ENCODE measurements at places on chromosomes 2 and 18.

DNA sequence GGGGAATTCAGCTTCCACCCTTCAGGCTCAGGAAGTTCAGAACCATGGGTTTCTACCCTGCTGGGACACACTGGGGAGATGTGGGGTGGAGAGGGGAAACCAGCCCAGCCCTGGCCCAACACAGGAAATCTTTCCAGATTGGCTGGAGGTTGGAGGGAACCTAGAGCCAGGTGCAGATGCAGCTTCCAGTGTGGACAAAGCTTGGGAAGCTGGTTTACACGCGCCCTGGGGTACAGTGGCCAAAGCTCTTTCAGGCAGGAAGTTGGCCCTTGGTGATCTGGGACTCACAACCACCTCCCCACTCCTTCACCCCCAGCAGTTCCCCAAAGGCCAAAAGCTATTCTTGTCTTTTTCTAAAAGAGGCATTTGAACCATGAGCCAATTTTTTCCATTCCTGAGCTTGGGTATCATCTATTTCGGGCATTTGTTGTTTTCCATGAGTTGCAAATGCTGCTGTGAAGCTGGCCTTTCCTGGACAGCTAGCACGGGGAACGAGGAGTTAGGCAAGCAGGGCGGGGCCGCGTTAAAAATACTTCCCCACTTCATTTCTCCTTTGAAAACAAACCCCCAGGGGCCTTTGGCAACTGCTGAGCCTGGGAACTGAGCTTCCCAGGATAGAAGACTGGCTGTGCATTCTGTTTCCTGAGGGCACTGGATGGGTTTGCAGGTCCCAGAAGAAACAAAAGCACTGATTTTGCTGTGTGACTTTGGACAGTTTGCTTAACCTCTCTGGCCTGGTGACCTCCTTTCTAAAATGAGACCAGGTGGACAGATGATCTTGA, 3.1 kb upstream of the ARID5A start:
- no peak for DNase-seq

GRCh38 chr18:73948497-73948896, 199.1 kb downstream of the FBXO15 start:
- no peak for DNase-seq

- no peak for DNase-seq
These were observed 167.6 kb downstream of the LNPK start for GRCh38 chr2:175834477-175834876.

GRCh38 chr2:23814963-23815362, 112.0 kb downstream of the ATAD2B start:
- no peak for DNase-seq

DNA sequence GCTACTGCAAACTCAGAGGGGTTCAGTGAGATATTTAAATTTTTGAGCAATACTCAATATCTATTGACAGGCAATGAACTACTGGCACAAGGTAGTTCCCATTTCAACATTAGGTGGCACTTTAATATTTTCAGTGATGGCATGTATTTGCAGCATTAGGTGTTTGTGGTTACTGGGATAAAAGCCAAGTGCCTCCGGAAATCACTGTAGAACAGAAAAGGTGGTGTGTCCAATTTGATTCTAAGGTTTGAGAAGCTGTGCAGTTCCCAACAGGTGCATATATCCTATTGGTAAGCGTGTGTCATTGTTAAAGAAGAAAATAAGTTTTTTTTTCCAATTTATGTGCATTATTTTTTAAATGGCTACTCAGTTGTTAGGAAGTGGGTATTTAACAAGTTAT, 41.3 kb downstream of the NABP1 start:
- DNase-seq: no peak

GRCh38 chr2:144268036-144268678, 251.8 kb downstream of the ZEB2 start:
- DNase-seq: no peak

DNA sequence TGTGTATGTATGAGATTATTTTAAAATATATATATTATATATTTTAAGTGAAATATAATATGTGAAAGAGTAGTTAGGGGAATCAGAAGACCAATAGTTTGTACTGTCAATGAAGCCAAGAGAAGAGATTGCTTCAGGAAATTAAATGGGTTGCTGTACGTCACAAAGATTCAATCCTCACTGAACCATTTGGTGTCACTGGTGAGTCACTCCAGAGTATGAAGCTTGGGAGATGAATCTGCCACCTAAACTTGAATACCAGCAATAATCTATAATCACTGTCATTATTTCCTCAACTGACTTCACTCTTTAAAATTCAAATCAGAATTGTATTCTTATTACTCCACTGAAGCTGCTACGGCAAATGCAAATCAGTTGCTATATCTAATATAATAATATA, 41.9 kb upstream of the SCN9A start:
- DNase-seq: no peak

DNA sequence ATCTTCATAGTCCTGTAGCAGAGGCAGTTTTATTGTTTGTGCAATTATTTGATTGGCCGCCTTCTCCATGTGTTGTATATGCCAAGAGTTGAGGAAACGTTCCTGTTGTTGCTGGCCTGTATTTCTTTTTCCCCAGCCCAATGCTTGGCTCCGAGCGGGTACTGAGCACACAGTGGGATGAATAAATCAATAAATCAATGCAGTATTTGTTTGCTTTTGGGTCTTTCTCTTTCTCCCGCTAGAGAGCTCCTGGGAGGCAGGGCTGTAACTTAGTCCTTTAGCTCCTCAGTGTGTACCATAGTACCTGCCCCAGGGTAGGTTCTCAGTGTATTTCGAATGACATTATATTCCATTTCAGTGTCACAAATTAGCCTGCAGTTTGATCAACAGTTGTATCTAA, 71.8 kb downstream of the ICOS start:
- no peak for DNase-seq

GRCh38 chr2:240998706-240998994, 232 bp downstream of the SNED1 start:
- DNase-seq: no peak

DNA sequence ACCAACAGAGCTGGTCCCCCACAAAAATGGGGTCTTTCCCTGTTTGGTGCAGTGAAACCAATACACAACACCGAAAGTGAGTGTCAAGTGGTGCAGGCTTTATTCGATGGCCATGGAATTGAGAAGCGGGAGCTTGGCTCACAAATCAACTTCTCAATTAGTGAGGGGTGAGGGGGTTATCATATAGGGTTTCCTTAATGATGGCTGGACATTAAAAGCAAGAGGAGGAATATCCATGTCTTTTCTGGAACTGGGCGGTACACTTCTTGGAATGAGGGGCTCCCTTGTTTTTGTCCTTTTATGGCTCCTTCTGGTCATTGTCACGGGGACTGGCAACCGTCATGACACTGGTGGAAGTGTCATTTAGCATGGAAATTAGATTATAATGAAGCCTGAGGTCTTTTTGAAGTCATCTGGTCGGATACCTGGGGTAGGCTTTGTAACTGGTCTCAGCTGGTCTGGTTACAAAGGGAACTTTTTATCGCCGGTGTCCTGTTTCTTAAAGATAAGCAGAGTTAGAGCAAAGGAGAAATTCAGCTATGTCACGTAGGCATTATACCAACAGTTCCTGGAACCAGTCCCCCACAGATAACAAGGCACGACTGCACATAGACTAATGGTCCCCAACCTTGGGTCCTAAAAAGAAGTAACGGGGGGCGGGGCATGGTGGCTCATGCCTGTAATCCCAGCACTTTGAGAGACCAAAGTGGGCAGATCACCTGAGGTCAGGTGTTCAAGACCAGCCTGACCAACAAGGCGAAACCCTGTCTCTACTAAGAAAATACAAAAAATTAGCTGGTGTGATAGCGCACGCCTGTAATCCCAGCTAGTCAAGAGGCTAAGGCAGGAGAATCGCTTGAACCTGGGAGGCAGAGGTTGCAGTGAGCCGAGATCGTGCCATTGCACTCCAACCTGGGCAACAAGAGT, 93.5 kb upstream of the NDUFV2 start:
- no peak for DNase-seq

GRCh38 chr2:241120440-241120839, 18.4 kb upstream of the MTERF4 start:
- DNase-seq: no peak

DNA sequence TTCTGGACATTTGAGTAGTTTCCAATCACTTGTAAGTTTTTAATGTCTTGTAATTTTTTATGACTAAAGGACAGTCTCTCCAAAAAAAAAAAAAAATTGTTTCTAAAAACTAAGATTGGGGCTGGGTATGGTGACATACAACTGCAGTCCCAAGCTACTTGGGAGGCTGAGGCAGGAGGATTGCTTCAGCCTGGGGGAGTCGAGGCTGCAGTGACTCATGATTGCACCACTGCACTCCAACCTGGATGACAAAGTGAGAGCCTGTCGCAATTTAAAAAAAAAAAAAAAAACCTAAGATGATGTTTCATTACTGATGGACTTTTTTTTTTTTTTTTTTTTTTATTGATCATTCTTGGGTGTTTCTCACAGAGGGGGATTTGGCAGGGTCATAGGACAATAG, 34.4 kb upstream of the PKDCC start:
- DNase-seq: no peak

DNA sequence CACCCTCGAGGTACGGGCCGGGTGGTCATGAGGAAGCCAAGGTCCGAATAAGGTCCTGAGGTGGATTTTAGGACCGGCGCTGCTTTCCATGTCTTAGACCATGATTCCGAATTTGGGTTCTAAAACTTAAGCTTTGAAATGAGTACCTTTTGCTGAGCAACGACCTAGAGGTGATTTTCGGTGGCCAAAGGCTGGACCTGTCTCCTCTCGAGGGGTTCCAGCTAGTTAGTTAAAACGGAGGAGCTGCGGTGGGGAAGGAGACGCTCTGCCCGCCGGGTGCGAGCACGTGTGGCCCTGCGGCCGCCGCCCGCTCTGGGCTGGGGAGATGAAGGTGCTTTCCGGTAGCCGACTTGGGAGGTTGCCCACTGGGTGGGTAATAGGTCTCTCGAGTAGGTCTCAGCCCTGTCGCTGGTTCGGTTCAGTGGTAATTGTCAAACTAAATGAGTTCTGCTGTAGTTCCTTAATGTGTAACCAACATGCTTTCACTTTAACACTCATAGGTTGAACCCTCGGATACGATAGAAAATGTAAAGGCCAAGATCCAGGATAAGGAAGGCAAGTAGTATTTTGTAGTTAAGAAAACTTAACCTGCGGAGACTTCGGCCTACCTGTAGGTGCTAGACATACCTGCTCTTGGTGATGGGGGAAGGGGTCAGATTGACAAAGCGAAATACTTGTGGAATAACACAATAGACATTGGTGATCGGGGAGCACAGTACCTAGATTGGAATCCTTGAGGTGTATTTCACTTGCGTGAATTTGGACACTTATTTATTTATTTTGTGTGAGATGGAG, 572 bp downstream of the RPS27A start:
- DNase-seq: no peak

DNA sequence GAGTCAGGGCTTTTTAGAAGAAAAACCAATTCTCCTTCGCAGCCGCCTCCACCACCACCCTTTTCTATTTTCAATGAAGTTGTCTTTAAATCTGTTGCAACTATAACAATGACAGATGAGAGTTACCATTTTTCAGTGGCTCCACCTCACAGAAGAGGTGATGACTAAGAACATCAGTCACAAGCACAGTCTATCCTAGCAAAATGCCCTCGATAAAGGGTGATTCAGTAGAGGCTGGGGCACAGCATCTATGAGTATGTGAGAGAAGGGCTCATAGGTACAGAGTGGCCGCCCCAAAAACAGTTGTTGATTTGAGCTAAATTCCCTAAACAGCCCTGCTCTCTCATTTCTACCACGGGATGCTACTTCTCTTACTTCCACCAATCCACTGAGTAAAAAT, 310.8 kb upstream of the MGAT5 start:
- DNase-seq: no peak

DNA sequence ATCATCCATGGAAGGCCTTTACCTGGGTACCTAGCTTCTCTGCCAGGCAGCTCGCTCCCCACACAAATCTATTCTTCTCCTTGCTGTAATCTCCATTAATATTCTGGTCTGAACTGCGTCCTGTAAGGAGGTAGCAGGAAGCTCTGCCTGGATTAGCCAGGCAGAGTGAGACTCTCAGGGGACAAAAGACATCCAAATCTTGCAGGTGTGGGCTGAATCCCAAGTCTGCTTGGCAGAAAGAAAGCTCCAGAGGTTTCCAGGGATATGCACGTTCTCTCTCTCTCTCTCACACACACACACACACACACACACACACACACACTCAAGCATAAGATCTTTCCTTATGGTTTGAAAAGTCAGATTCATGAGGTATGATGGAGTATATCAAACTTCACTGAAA, 66.5 kb downstream of the THNSL2 start:
- DNase-seq: no peak

GRCh38 chr18:9038277-9038871, 64.1 kb upstream of the NDUFV2 start:
- DNase-seq: no peak

- DNase-seq: no peak
These were observed 59.0 kb upstream of the ZNF532 start for GRCh38 chr18:58805467-58806187.

GRCh38 chr18:3492721-3493120, 42.7 kb downstream of the TGIF1 start:
- DNase-seq: no peak

DNA sequence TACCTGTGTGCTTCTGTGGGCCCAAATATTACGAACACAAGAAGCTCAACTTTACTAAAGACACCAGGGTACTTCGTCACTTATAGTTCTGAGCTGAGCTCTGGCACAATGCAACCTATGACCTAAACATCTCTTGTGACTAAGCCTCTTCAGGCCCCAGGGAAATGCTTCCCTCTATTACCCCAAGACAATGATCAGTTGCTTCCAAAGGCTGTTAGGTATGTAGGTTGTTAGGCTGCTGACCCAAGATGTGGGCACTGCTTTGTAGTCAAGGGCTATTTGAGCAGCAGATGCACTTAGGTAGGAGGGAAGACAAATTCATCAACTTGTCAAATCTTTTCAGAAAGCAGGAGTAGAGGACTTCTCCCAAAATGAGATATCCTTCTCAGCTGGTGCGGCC, 640.1 kb downstream of the EPHA4 start:
- DNase-seq: no peak

DNA sequence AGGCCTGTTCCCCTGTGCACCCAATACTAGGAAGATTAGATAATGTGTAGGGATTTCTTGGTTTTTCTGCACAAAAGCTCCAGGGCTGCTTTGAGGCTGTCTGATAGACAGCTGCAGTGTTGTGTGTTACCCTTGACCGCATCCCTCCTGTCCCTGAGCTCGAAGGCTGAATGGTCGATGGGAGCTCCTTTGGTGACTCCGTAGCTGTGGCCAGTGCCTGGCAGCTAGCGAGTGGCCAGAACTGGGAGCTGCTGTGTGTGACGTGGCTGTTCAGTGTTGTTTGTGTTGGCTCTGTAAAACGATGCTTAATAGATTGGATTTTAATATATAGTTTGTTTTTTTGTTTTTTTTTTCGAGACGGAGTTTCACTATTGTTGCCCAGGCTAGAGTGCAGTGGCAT, 170.0 kb downstream of the AGAP1 start:
- no peak for DNase-seq

DNA sequence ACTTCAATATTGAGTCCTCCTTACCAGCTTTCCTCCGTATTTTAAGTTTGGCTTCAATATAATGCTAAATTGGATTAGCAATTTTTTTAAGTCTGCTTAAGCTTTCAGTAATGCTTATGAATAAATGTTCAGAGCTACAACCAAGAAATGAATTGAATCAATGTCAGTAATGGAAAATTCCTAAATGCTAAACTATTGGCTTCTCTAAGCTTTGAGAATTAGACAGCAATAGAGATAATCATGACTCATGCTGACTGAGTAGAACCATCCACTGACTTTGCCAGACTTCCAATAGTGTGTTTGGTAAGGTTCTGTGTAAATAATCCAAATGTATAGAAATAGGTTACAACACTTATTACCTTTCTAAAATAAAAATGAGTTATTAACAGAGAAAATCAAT, 8.9 kb upstream of the PDE1A start:
- no peak for DNase-seq

Measured in stimulated activated CD8-positive, alpha-beta memory T cell treated with anti-CD3 and anti-CD28 coated beads, Interleukin-7, amount 100 ng/mL, for 24 hours (primary cell).